ENCODE measurements at places on chromosomes 12 and 14. TPM values are rescaled to one million over a fixed set of nuclear protein-coding genes. Genes with fewer than 3 reads are reported as not detected.

The CLEC4D gene
- total RNA-seq, result 0.35 TPM

The DEPDC4 gene
- not detected for total RNA-seq

The YLPM1 gene
- total RNA-seq, result 43.2 TPM

The KRT77 gene
- not detected for total RNA-seq

- DNase-seq, result peak; percentile 74
Measured at GRCh38 chr12:124636138-124636978, 68.9 kb upstream of the NCOR2 start.

DNA sequence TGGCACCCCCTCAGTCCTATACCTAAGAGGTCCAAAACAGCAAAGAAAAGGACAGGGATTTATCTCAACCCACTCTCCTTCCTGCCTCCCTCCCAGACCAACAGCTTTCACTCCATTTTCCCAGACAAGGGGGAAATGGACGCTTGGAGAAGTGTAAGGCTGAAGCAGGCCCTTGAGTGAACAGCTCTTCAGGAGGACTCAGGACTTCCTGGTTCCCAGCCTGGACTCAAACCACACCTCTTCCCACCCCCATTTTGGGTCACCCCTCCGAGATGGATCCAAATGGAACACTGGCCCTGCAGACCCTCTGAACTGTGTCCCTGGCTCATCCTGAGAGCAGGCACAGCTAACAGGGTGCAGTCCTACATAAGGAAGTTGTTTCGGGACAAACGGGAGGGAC lies 2.7 kb downstream of the KMT2D start:
- peak; percentile 28 for DNase-seq

GRCh38 chr12:40063414-40063813 lies 42.5 kb downstream of the SLC2A13 start:
- peak; percentile 59 for DNase-seq

DNA sequence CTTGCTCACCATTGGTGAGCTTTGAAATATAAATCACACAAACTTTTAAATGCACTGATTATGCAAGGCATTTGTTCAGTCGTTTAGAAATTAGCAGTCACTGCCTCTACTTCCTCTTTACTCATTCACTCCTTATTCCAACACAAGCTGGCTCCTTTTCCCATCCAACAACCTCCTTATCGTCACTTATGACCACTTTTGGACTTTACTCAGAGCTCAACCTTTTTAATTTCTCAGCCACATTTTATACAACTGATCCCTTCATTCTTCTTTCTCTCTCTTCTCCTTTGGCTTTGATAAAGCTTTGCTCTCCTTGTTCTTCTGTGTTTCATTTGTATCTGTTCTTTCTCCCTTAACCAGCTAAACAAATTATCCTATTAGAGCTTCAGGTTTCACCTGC lies 126.4 kb upstream of the PLEKHA5 start:
- DNase-seq, result no peak

GRCh38 chr12:17296882-17297281 lies 690.9 kb upstream of the LMO3 start:
- no peak for DNase-seq

- no peak for DNase-seq
Measured at GRCh38 chr12:124772289-124773170, 91.1 kb downstream of the SCARB1 start.

DNA sequence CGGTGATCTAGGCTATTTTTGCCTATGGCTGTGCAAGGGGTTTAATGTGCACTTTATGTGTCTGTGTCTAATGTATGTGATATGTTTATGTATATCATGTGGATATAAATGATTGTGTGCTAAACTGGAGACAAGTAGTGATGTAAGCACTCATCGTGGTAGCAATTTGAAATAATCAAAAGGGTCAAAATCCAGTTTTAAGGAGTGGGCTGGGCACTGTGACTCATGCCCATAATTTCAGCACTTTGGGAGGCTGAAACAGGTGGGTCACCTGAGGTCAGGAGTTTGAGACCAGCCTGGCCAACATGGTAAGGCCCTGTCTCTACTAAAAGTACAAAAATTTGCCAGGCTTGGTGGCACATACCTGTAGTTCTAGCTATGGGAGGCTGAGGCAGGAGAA lies 2.8 kb downstream of the EDDM3A start:
- no peak for DNase-seq

DNA sequence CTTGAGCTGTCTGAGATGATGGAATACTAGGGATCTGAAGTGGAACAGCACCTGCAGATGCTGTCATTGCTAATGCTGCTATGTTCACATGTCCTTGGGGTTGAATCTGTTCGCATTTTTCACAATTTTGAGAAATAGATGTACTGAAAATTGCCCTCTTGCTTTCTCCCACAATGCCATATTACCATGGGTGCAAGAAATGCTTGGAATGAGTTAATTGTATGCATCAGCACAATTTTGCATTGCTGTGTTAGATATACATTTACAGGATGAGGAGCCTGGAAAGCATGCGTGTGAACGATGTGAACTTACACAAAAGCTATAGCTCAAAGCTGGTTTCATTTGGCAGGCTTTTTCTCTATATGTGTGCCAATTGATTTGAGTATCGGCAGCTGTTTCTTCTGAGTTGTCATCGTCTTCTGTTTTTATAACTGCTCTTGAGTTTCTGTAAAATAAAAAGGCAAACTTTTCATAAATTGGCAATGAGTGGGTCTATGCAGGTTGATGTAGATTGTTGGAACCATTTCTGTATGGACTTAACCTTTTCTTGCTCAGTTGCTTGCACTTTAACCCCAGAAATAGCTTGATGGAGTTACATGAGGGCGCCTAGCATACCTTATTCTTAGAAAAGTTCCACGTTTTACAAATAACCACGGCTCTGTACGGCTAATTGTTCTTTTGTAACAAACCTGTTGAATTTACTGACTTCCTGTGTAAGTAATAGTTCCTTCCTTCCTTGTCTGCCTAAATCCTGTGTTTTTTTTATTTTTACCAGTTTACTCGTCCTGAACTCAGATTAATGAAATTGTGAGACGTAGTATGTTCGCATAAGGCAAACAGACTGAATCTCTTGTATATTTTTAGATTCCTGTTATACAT lies 105.9 kb downstream of the FGD4 start:
- DNase-seq, result no peak

- no peak for DNase-seq
Measured at GRCh38 chr12:121918679-121919038, 267 bp downstream of the CFAP251 start.

DNA sequence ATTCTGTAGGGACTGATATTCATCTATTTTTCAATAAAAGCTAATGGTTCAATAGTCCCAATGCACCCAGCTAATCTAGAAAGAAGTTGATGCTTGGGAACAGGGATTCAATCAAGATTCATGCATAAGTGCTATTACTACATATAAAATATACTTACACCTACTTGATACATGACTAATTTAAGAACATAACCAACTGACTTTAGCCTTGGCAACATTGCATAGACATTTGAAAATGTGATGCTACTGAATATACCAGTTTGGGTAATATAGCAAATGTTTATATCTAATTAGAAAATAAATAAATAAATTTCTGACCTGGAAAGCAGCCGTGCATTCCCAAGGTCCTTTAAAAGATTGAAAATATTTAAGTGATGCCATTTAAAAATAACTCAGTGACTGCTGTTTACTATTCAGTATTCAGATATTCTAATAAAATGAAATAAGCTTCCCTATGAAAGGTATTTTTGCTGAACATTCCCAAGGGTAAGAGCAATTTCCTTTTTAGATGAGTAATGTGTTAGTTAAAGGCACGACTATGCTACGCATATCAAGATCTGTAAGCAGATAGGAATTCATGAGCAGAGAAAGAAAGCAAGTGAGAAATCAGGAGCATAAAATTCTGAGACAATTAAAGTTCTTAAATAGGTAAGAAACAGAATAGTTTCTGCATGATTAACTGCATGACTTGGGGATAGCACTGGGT lies 160.6 kb upstream of the SYT1 start:
- no peak for DNase-seq

Data from heart left ventricle (tissue), 16 donors.